Heart left ventricle (tissue), 16 donors: ENCODE measurements at places on chromosomes 7 and 10. TPM values are rescaled to one million over a fixed set of nuclear protein-coding genes. Genes with fewer than 3 reads are reported as not detected.

DNA sequence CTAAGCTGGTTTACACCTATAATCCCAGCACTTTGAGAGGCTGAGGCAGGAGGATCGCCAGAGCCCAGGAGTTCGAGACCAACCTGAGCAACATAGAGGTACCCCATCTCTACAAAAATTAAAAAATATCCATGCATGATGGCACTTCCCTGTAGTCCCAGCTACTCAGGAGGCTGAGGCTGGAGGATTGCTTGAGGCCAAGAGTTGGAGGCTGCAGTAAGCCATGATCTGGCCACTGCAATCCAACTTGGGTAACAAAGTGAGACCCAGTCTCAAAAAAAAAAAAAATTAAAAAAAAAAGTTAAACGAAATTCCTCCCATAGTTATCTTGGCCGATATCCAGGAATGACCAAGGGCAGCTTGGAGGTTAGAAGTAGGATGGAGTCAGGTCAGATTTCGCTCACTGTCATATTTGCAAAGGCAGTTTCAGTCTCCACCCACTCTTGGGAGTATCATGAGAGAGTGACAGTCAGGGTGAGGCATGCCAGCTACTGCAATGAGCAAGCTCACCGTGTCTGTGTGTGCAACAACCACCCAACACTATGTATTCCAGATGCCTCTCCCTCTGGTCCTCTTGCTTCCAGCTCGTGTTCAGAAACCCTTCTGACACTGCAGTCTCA lies 6.0 kb upstream of the ZDHHC4 start:
- H3K27me3 ChIP-seq: no peaks in the 10 kb centered on the region
- no peaks in the 10 kb centered on the region for H3K4me1 ChIP-seq
- no peak for DNase-seq
- H3K36me3 ChIP-seq: no peaks in the 10 kb centered on the region
- H3K4me3 ChIP-seq: no peak overlapping the region
- no peak overlapping the region for H3K27ac ChIP-seq

DNA sequence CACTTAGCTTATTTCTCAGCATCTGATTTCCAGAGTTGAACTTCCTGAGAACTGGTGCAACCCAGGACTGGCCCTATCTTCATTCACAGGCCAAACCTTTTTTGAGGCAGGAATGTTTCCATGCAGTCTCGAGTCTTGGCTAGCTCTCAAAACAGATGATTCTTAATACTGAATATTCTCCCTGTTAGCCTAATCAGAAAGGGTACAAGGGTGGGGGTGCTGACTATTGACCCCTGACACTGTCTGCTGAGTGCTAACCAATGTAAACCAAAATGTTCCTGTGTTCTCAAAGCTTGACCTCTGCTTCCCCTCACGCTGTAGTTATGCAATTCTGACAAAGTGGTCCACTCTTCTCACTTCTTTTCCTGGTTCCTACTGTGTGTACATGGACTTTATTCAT lies 25.3 kb downstream of the VWDE start:
- no peaks in the 10 kb centered on the region for H3K4me1 ChIP-seq
- no peaks in the 10 kb centered on the region for H3K36me3 ChIP-seq
- H3K27ac ChIP-seq: no peak overlapping the region
- no peaks in the 10 kb centered on the region for H3K27me3 ChIP-seq

DNA sequence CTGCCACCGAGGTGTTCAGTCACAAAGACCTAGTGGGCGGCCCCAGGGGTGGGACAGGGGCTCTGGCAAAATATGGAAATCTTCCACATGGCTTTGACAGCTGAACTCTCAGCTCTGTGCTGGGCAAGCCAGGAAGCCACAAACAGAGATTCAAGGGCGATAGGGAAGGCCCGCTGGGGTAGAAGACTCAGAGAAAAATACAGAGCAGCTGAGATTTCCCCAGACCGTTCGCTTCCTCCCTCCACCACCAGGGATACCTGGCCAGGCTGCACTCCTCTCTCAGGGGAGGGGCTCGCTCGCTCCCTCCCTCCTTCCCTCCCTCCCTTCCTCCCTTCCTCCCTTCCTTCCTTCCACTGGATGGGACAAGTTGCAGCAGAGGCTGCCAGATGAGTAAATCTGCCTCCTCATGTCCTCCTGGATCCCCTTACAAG lies 260.5 kb downstream of the PRPF18 start:
- no peak for DNase-seq
- H3K4me1 ChIP-seq: peaks cover 17% of the 10 kb centered on the region
- no peaks in the 10 kb centered on the region for H3K27me3 ChIP-seq
- no peaks in the 10 kb centered on the region for H3K36me3 ChIP-seq

DNA sequence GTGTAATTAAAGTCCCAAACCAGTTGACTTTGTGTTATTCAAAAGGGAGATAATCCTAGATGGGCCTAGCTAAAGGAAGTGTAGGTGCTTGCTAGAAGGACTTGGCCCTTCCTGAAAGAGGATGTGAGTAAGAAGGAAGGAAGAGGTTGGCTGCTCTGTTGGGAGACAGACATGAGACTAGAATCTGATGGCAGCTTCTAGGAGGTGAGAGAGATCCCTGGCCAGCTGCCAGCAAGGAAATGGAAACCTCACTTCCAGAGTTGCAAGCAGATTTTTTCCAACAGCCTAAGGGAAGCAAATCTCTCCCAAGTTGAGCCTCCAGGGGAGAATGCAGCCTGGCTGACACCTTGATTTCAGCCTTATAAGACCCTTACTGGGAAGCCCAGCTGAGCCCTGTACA lies 368.4 kb upstream of the ZMIZ1 start:
- no peaks in the 10 kb centered on the region for H3K36me3 ChIP-seq
- no peaks in the 10 kb centered on the region for H3K27me3 ChIP-seq
- no peak overlapping the region for H3K27ac ChIP-seq
- H3K4me1 ChIP-seq: no peaks in the 10 kb centered on the region
- no peak overlapping the region for H3K4me3 ChIP-seq
- peak; percentile 36 for DNase-seq

DNA sequence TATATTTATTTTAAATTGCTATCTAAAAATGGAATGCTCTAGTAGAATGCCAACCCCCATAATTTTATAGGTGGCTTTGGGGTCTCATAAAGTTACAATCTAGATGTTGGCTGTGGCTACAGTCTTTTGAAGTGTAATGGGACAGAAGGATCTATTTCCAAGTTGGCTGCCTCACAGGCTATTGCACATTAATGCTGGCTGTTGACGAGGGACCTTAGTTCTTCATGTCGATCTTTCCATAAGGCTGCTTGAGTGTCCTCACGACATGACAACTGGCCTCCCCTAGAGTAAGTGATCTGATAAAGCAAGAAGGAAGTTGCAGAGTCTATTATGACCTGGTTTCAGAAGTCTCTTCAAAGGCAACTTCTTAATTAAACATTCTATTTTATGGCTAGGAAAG lies 36.3 kb downstream of the WDR11 start:
- no peak overlapping the region for H3K4me3 ChIP-seq
- H3K27ac ChIP-seq: no peak overlapping the region
- no peaks in the 10 kb centered on the region for H3K27me3 ChIP-seq

- H3K4me3 ChIP-seq: no peak overlapping the region
- H3K27me3 ChIP-seq: no peaks in the 10 kb centered on the region
- H3K4me1 ChIP-seq: no peaks in the 10 kb centered on the region
- no peak for DNase-seq
- no peaks in the 10 kb centered on the region for H3K36me3 ChIP-seq
These were observed 76.0 kb upstream of the CAV2 start for GRCh38 chr7:116423499-116423898.

DNA sequence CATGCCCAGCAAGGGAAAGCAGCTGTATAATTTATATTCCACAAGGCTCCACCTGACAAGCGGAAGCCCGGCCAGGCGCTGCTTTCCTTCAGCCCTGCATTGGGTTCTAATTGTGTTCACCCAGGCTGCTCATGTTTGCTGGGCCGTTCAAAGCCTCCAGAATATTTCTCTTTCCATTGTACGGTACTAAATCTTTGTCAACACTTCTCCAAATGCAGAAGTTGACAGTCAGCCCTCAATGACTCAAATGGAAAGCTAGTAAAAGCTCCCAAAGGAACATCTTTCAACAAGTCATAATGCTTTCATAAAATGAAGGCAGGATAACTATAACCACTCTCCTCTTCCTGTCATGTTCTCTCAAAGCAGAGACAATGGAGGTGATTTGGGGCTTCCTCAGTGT lies 17.8 kb upstream of the CPXM2 start:
- no peak overlapping the region for H3K27ac ChIP-seq
- H3K27me3 ChIP-seq: peaks cover 27% of the 10 kb centered on the region
- H3K36me3 ChIP-seq: no peaks in the 10 kb centered on the region
- H3K4me1 ChIP-seq: no peaks in the 10 kb centered on the region
- H3K4me3 ChIP-seq: no peak overlapping the region

DNA sequence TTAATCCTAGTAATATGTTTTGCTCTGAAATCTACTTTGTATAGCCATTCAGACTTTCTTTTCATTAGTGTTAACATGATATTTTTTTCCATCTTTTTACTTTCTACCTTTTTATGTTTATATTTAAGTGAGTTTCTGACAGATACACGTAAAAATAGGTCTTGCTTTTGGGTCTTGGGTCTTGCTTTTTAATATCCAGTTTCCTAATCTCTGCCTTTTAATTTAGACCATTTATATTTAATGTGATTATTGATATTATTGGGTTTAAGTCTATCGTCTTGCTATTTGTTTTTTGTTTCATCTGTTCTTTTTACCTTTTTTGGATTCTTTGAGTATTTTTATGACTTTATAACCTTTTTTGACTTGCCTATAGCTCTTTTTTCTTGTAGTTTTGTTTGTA lies 7.9 kb downstream of the PHTF2 start:
- peaks cover 9% of the 10 kb centered on the region for H3K4me1 ChIP-seq
- no peaks in the 10 kb centered on the region for H3K36me3 ChIP-seq
- no peak overlapping the region for H3K27ac ChIP-seq
- H3K27me3 ChIP-seq: no peaks in the 10 kb centered on the region
- H3K4me3 ChIP-seq: no peak overlapping the region

DNA sequence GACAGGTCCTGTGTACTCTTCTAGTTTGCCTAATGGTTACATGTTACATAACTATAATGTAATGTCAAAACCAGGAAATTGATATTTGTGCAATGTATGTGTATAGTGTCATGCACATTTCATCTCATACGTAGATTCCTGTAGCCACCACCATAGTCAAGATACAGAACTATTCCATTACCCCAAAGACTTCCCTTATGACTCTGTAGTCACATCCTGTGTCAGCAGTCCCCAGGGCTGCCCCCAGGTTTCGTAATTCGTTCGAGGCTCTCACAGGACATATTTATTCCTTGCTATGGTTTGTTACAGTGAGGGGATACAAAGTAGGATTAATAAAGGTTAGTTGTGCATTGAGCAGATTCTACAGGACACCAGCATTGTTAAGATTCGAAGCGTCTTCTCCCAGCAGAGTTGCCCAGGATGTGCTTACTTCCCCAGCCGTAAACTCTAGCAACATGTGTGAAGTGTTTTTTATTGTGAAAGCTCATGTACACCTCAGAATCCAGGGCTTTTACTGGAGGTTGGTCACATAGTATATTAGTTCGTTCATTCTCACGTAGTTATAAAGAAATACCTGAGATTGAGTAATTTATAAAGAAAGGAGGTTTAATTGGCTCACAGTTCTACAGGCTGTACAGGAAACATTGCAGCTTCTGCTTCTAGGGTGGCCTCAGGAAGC lies 18.6 kb downstream of the RABGEF1 start:
- H3K27me3 ChIP-seq: no peaks in the 10 kb centered on the region
- H3K4me1 ChIP-seq: no peaks in the 10 kb centered on the region
- no peaks in the 10 kb centered on the region for H3K36me3 ChIP-seq
- no peak for DNase-seq
- no peak overlapping the region for H3K27ac ChIP-seq

- no peak for DNase-seq
- no peak overlapping the region for H3K4me3 ChIP-seq
- H3K27me3 ChIP-seq: no peaks in the 10 kb centered on the region
- H3K36me3 ChIP-seq: no peaks in the 10 kb centered on the region
- H3K4me1 ChIP-seq: peaks cover 5% of the 10 kb centered on the region
These were observed 485.1 kb upstream of the KLF6 start for GRCh38 chr10:4270116-4270515.

GRCh38 chr10:63376560-63377304 lies 89.0 kb downstream of the JMJD1C start:
- H3K4me1 ChIP-seq: no peaks in the 10 kb centered on the region
- no peak for DNase-seq
- H3K27me3 ChIP-seq: no peaks in the 10 kb centered on the region
- H3K4me3 ChIP-seq: peak overlapping the region; percentile 16
- peak overlapping the region; percentile 19 for H3K27ac ChIP-seq

DNA sequence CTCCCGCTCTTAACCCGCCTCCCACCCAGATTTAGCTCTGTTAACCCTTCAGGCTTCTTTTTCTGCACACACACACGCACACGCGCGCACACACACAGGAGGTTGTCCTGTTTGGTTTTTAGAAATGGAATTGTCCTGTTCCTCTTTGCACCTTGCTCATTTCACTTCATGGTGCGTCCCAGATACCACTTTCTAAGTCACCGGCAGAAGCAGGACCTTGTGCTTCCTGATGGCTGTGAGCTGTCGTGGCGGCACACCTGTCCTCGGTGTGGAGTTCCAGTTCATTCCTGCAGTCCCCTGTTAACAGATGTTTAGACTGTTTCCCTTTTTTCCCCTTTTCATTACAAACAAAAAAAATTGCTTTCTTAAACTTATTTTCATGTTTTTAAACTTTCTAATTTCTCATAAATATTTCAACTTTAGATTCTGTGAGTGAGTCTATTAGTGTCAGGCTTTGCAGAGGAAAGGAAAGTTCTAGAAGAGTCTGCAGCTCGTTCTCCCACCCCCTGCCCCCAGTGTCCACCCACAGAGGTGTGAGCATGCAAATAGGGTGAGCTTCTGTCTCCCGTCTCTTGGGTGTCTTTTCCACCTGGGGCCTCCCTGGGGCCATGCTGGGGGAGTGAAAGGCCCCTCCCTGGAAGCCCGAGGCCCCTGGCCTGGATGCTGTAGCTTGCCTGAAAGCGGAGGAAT lies 85.5 kb downstream of the LHPP start:
- no peaks in the 10 kb centered on the region for H3K27me3 ChIP-seq
- H3K27ac ChIP-seq: no peak overlapping the region
- DNase-seq: no peak
- H3K36me3 ChIP-seq: no peaks in the 10 kb centered on the region
- no peak overlapping the region for H3K4me3 ChIP-seq
- no peaks in the 10 kb centered on the region for H3K4me1 ChIP-seq

- no peaks in the 10 kb centered on the region for H3K36me3 ChIP-seq
- H3K27me3 ChIP-seq: peaks cover 26% of the 10 kb centered on the region
- peaks cover 3% of the 10 kb centered on the region for H3K4me1 ChIP-seq
- DNase-seq: no peak
- H3K27ac ChIP-seq: no peak overlapping the region
- no peak overlapping the region for H3K4me3 ChIP-seq
These were observed 26.5 kb downstream of the LEP start for GRCh38 chr7:128267595-128267924.

- no peak overlapping the region for H3K4me3 ChIP-seq
- no peak for DNase-seq
- no peaks in the 10 kb centered on the region for H3K27me3 ChIP-seq
- H3K27ac ChIP-seq: no peak overlapping the region
- no peaks in the 10 kb centered on the region for H3K4me1 ChIP-seq
These were observed 764.3 kb downstream of the GRID1 start for GRCh38 chr10:85602306-85602705.

The CACNB2 gene
- 42.0 TPM for total RNA-seq

The VWDE gene
- not detected for total RNA-seq

The CHST15 gene
- total RNA-seq: 27.1 TPM
